Activated B cell treated with CpG ODN at 0.5 μM for 24 hours (primary cell): ENCODE measurements at places on chromosomes 7 and 10. TPM values are rescaled to one million over a fixed set of nuclear protein-coding genes. Genes with fewer than 3 reads are reported as not detected.

GRCh38 chr7:44969701-44970522 lies 8.9 kb downstream of the MYO1G start:
- DNase-seq = no peak

DNA sequence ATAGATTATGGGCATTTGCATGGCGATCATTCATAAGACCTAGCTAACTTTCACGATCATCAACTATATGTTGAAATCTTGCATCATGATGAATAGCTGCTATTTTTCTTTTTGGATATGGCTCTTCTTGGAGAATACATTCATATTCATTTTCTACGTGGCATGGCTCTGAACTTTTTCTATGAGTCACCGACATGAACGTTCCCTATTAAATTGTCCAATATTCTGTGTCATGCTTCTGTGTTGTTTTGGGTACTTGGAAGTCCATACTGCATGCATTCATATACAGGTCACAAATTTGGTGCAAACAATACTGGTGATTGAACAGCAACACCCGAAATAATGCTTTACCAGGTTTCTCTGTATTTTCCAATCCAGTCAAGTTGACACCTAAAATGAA lies 37.9 kb upstream of the ANKRD1 start:
- DNase-seq = no peak

Gene CALY
- total RNA-seq = not detected in 2 replicates

GRCh38 chr10:121644501-121644900 lies 46.3 kb upstream of the FGFR2 start:
- DNase-seq = no peak

GRCh38 chr7:95213148-95213547 lies 111.2 kb downstream of the PON1 start:
- DNase-seq = no peak

DNA sequence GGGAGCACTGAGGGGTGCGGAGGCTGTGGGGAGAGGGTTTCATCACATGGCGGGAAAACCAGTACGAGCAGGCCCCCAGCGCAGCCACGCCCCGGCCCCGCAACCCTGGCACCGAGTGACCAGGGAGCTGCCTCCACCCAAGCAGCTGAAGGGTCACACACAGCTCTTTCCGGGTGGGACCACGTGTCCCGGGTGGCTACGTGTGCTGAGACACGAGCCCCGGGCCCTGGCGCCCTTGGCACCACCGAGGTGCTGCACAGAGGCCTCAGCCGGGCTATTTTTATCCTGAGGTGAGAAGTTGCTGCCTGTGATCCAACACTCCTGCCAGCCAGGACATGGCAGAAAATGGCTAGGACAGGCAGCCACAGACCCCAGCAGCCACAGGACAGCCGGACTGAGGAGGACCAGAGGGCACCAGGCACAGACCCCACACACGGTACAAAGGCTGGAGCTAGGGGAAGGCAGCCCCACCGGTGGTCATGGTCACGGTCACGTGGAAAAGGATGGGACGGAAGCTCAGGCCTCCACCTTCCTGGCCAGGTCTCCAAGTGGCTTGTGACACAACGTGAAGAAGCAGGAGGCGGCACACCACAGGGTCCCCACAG lies 223.7 kb downstream of the MAD1L1 start:
- DNase-seq = no peak

Gene MBL2
- total RNA-seq = not detected in 2 replicates

Gene TAX1BP1
- total RNA-seq = 61.4 and 64.7 TPM in 2 replicates

- DNase-seq = no peak
Measured at GRCh38 chr7:25868509-25868908, 283.5 kb upstream of the NFE2L3 start.

Gene SORBS1
- 0.37 and 0.42 TPM in 2 replicates for total RNA-seq

GRCh38 chr10:131446171-131446570 lies 134.7 kb upstream of the TCERG1L start:
- DNase-seq = no peak

- no peak for DNase-seq
Measured at GRCh38 chr10:117884093-117884492, 162.6 kb downstream of the RAB11FIP2 start.

- DNase-seq = no peak
Measured at GRCh38 chr10:16777473-16778370, 39.5 kb downstream of the RSU1 start.

GRCh38 chr7:5870311-5870710 lies 10.3 kb upstream of the OCM start:
- no peak for DNase-seq

GRCh38 chr10:107553470-107553869 lies 389.0 kb upstream of the SORCS1 start:
- no peak for DNase-seq

DNA sequence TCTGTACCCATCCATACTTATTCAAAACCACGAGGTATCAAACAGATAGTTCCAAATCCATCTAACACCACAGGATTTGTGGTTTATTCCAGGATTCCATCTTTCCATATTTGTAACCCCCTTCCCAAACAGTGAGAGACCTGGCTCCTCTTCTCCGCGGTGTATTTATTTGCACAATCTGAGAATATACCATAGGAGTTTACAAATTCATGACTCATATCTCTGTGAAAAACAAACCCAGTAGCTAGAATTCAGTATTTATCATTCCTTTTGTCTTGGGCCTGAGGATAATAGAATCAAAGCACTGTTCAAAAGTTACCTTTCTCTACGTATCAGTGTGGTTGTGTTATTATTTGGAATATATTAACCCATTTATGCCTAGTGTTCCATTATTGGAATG lies 31.9 kb downstream of the PDSS1 start:
- no peak for DNase-seq

Gene HMX3
- total RNA-seq = not detected in 2 replicates

GRCh38 chr10:77592510-77592909 lies 45.1 kb downstream of the KCNMA1 start:
- no peak for DNase-seq

GRCh38 chr10:26474026-26474425 lies 35.9 kb downstream of the APBB1IP start:
- DNase-seq = no peak

- DNase-seq = no peak
Measured at GRCh38 chr10:11063856-11064255, 46.2 kb downstream of the CELF2 start.

Gene LMBR1
- 54.6 and 67.9 TPM in 2 replicates for total RNA-seq

DNA sequence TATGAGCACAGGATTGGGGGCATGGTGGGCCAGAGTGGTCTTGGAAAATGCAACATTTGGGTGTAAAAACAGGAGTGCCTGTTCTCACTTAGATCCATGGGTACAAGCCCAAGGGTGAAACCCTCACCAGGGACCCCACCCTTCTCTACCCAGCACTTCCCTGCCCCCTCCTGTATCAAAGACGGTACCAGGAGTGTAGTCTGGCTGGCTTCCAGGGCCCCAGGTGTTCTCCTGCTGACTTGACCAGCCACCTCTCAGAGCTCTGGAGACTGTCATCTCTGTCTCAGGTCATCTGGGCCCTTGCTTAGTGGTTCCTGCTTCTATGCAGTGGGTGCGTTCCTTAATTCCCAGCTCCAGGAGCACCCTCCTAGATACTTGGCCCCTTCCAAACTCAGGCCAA lies 447.2 kb downstream of the LRMDA start:
- no peak for DNase-seq

DNA sequence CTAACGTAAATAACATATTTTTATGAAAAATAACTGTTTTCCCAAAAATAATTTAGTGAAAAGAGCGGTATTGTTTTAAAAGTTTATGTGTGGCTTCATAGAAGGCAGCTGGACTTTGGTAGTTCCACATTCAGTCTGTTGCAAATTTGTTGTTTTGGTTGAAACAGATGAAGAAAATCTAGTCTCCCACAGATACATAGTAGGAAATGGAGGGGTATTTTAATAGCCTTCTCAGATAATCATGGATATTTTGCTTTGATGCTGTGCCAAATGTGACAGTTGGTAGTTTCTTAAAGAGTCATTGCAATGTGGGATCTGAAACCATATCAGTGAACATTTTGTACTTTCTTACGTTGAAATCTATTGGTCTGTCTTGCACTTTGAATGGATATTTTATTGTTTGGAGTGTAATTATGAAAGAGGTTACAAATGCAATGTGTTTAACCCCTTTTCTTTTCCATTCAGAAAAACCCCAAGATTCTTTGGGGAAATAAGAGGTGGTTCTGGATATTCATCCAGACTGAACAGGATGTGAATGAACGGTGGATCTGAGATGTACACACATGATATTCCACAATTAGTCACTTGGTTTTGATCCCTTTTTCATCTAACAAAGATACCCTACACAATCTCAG lies 10.4 kb downstream of the ZNF365 start:
- DNase-seq = no peak

GRCh38 chr10:119346095-119346832 lies 138.9 kb downstream of the GRK5 start:
- no peak for DNase-seq

DNA sequence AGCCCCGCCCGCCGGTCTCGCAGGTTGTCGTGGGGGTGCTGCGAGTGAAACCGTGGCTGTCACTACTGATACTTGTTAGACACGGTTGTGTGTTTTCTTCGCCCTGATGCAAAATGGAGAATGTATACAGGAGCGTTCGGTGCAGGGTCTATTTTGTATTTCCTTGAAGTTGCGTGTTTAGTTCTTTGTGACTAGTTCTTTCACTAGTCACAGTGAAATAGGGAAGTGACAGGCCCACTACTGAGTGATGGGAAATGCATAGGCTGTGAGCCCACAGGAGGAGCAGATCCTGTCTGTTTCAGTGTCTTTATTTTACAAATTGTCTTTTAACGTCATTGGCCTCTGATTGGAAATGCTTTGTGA lies 675 bp downstream of the ABRAXAS2 start:
- no peak for DNase-seq

Gene TRPV5
- 0.11 and 0.17 TPM in 2 replicates for total RNA-seq

Gene CLRN3
- total RNA-seq = not detected in 2 replicates

GRCh38 chr7:44048031-44048795 lies 3.7 kb downstream of the DBNL start:
- DNase-seq = no peak

DNA sequence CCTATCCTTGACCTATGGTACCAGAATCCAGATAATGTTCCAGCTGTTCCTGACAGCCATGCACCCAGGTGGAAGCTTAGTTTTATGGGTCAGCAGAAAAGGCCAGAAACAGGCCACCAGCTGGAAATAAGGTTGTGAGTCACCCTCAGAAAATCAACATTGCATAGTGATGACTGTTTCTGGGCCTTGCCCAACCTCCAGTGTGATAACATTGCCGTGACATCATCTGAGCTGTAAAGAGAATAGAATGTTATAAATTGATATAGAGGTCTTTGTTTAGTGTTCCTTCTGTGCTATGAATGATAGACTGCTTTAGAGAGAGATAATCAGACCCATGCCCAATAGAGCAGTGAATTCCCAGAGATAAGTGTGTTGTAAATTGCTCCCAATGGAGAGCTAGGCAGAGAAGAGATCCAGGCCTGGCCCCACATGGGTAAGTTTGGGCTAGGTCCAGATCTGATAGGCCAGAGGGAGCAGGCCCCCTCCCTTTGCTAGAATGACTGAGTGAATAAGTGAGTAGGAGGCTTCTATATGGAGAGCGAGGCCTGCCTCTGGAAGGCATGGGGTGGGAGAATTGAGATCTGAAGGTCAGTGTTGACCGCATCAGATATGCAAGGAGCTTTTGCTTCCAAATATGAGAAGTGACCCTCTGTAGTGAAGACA lies 14.2 kb upstream of the HPS1 start:
- DNase-seq = no peak

Gene CABCOCO1
- total RNA-seq = not detected in 2 replicates

GRCh38 chr10:49050366-49050765 lies 65.0 kb downstream of the VSTM4 start:
- DNase-seq = no peak

Gene SPDYE16
- total RNA-seq = 0.59 TPM in 1 of 2 replicates, not detected in the other

- DNase-seq = peak; percentile 88
Measured at GRCh38 chr7:76314042-76314721, 11.7 kb downstream of the HSPB1 start.
